Spleen (tissue), 13 donors: ENCODE measurements at places on chromosomes 12 and 14. TPM values are rescaled to one million over a fixed set of nuclear protein-coding genes. Genes with fewer than 3 reads are reported as not detected.

- DNase-seq: peak; percentile 85
Measured at GRCh38 chr14:77094672-77095284, 3.3 kb upstream of the CIPC start.

- no peak for DNase-seq
Measured at GRCh38 chr12:39905152-39905551, 200.7 kb downstream of the SLC2A13 start.

- DNase-seq: no peak
Measured at GRCh38 chr12:46950094-46950493, 124.3 kb upstream of the SLC38A4 start.

DNA sequence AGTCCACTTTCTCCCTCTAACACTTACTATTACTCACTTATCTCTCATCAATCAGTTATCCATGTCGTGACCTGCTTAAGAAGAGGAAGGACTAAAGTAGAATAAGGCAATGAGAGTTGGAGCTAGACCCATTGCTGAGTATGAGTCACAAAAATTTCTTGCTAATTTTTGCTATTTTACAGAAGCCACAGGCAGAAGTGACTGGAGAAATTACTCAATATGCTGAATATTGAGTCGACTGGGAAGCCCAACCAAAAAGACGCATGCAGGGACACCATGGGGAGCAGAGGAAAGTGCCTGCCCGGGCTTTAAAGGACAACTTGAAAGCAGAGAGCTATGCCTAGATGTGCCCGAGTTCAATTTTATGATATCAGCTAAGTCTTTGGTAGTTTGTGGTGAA is 115.4 kb upstream of the FOXG1 start:
- DNase-seq: no peak

DNA sequence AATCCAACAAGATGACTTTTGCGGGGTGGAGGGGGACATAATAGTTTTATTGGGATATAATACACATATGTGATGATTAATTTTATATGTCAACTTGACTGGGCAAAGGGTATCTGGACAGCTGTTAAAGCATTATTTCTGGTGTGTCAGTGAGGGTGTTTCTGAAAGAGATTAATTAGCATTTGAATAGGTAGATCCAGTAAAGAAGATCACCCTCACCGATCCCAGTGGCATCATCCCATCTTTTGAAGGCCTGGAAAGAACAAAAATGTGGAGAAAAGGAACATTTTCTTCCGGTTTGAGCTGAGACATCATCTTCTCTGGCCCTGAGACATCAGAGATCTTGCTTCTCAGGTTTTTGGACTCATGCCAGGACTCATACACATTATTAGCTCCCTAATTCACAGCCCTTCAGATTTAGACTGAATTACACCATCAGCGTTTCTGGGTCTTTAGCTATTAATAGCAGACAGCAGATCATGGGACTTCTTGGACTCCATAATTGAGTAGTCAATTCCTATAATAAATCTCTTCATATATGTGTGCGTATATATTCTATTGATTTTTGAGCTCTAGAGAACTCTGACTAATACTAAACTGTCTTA is 283.6 kb downstream of the PCNX1 start:
- no peak for DNase-seq

DNA sequence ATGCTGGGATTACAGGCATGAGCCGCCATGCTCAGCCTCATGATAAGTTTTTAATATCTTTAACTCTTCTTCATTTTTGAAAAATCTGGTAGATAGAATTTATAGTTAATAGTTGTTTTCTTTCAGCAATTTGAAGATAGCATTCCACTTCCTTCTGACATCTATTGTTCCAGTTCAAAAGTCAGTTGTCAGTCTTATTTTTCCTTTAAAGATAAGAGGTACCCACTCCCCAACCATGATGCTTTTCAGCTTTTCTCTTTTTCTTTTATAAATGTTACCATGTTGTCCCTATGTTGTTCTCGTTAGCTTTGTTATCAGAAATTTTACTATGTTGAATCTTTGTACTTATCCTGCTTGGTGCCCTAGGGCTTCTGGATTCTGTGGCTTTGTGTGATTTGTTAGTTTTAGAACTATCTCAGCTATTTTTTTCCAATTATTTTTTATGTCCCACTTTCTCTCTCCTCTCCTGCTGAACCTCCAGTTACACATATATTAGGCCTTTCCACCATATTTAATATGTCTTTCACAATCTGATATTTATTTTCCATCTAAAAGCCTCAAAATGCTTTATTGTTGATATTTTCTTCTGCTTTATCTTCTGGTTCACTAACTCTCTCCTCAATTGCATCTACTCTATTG is 181.6 kb upstream of the FOXN3 start:
- DNase-seq: no peak

DNA sequence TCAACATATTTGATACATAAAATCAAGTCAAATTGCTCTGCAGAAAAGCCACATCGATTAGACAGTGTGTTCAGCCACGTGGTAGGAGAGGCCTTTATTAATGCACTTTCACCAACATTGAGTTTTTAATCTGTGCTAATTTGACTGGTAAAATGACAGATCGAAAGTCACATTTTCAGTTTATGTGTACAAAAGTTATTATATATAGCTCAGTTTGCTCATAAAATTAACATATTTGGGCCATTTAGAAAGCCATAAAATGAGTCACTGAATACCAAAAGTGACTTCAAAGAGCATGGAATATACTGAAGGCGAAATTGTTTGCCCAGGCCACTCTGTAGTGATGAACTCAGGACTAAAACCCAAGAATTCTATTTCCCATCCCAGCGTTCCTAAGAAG is 26.0 kb downstream of the C12orf42 start:
- DNase-seq: no peak

DNA sequence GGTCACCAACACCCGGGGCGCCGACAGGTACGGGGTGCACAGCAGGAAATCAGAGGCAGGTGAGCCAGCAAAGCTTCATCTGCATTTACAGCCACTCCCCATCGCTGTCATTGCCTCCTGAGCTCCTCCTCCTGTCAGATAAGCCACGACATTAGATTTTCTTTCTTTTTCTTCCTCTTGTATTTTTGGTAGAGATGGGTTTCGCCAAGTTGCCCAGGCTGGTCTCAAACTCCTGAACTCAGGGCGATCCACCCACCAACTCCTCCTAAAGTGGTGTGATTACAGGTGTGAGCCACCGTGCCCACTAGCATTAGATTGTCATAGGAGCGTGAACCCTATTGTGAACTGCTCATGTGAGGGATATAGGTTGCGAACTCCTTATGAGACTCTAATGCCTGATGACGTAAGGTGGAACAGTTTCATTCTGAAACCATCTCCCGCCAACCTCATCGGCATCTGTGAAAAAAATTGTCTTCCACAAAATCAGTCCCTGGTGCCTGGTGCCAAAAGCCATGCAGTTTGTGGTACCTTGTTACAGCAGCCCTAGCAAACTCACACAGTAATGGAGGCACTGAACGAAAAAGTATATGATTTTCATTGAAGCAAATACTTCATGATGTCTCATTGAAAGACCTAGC is 1.5 kb downstream of the STYK1 start:
- no peak for DNase-seq

- DNase-seq: no peak
Measured at GRCh38 chr12:84856156-84856900, 56.3 kb downstream of the SLC6A15 start.

- DNase-seq: no peak
Measured at GRCh38 chr14:74438351-74438915, 12.4 kb upstream of the SYNDIG1L start.

DNA sequence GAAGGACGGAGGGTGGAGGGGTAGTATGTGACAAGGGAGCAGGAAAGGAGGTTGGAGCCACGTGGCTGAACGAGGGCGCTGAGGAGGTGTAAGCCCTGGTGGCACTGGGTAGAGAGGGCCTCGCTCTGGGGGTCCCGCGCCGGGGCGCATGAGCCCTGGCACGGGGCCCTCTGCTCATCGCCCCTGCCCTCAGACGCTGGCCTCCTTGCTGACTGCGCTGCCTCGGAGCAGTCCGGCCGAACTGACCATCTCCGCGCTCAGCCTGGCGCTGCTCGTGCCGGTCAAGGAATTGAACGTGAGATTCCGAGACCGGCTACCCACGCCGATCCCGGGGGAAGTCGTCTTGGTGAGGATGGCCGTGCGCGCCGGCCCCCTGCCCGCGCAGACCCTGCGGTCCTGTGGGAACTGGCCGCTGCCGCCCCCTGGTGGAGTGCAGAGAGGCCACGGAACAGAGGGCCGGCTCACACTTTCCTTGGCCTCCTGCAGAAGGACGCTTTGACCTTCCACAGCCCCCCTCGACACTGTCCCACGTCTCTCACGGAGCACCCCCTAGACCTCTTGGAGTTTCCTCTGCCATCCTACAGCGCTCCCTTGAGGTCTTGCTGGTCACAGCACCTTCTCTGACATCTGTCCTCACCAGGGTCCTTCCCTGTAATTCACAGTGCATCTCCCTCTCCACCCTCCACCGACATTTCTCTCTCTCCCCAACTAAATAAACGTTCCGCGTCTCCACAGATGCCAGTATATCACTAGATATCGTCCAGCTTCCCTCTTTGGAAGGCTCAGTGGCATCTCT is 10.5 kb downstream of the ARHGEF25 start:
- peak; percentile 88 for DNase-seq

GRCh38 chr12:32240831-32241230 is 134.2 kb downstream of the BICD1 start:
- no peak for DNase-seq

DNA sequence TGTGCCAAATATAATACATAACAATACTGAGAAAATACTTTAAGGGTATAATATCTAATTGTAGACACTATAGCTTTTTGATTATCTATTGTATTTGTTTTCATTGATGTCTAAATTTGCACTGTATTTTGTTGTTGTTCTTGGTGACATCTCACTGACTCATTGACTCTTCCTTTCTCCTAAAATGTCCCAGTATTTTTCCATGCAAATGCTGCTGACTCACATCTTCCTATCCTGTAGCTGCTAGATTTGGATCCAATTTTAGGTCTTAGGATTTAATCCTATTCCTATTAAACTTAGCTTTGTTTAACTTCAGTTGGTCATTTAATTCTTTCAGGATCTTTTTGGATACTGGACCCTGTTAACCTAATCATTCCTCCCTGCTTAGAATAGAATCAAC is 148.5 kb downstream of the TMTC2 start:
- no peak for DNase-seq

GRCh38 chr14:43105305-43105704 is 1401.8 kb downstream of the FSCB start:
- DNase-seq: no peak

DNA sequence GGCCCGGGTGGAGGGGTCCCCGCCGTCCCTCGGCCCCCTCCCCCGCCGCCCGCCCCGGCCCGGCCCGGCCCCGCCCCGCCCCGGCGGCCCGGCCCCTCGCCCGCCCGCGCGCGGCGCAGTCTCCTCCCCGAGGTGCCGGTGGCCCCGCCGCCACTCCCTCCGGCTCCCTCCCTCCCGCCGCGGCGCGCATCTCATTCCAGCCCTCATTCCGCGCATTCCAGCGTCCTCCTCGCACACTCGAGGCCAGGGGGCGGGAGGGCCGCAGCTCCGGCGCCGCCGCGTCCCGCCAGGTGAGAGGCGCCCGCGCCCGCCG is at the start of gene TEAD4:
TSS of gene TEAD4 (plus strand) at position 206 of the 313 bp plus-strand sequence.
- DNase-seq: no peak

DNA sequence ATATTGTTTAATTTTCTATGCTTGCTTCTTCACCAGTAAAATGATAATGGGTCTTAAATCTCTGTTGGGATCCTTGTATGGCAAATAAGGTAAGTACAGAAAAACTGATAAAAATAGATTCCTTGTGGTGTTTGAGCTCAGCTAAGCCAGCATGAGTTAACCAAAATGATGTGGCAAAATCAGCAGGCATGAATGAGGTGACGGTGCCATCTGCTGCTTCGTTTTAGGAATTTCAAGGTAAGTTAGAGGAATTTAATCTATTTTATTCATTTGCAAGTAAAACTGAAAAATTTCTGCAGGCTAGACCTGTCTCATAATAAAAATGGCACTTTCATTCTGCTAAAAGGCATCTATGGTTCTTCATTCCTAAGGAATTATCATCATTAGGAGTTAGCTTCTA is 10.0 kb upstream of the CLEC7A start:
- DNase-seq: no peak

DNA sequence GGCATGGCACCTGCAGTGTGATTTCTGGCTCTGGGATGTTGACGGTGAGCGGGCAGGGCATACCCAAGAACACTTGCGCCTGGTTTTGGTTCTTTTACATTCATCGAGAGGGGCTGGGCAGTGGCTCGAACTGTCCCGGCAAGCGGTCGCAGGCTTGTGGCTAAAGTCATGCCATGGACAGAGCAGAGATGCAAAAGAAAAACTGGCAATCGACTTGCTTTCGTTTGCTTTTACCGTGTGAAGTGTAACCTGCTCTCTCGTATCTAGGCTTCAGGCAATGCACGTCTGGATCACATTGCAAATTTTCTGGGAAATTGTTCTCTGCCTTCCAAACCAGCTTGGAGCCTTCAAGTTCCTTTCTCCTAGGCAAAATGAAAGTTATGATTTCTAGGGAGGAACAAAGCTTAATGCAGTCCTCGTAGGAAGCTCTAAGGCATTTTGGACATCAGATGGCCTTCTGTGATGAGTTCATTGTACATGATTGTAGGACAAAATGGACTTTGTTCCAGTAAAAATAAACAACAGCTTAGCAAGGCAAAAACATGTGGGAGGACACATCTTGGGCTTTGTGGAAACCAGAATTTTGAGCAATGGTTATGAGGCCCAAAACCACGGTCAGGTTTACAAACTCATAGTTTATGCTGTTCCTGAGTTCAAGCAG is 18.3 kb downstream of the ADGRD1 start:
- DNase-seq: no peak

DNA sequence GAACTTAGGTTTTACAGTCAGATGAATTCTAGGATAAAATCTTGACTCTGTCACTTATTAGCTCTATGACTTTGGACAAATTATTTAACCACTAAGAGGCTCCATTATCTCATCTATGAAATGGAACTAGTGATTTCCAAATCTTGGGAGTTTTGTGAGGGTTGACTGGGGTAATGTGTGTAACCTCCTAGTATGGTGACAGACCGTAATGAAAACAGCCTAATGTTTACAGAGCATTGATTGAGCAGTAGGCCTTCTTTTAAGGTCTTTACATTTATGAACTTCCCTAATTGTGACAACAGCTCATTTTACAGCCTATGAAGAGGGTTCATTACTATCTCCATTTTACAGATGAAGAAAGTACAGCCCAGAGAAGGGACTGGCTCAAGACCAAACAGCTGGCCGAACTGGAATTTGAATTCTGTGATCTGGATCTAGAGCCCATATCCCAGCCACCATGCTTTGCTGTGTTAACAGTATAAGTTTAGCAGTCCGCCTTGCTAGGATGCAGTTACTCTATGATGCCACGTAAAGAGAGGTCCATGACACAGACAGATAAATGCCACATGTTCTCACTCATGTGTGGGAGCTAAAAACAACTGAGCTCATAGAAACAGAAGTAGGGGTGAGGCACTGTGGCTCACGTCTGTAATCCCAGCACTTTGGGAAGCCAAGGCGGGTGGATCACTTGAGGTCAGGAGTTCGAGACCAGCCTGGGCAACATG is 9.1 kb upstream of the FBXL14 start:
- DNase-seq: no peak

The UNC119B gene
- polyA plus RNA-seq: 8.1 TPM

The KRT2 gene
- polyA plus RNA-seq: 0.42 TPM

The CLEC2A gene
- polyA plus RNA-seq: not detected

The PAX9 gene
- polyA plus RNA-seq: 0.02 TPM

The SELPLG gene
- 23.7 TPM for polyA plus RNA-seq

The ADAMTS20 gene
- polyA plus RNA-seq: not detected

The ETV6 gene
- polyA plus RNA-seq: 10.6 TPM

The AQP6 gene
- polyA plus RNA-seq: not detected

The PLCZ1 gene
- polyA plus RNA-seq: not detected

The SERPINA6 gene
- polyA plus RNA-seq: not detected
